CD8-positive, alpha-beta memory T cell (primary cell): ENCODE measurements at places on chromosomes 13 and 19. TPM values are rescaled to one million over a fixed set of nuclear protein-coding genes. Genes with fewer than 3 reads are reported as not detected.

The PRR36 gene
- total RNA-seq, result not detected

The ZNF814 gene
- total RNA-seq, result 38.5 TPM

The POU2F2 gene
- 46.7 TPM for total RNA-seq

The PGLYRP2 gene
- total RNA-seq, result 0.13 TPM

The ZIC5 gene
- total RNA-seq, result not detected

The TMEM190 gene
- total RNA-seq, result not detected

The ZNF99 gene
- total RNA-seq, result not detected

The U2AF2 gene
- 386 TPM for total RNA-seq

The KLK13 gene
- total RNA-seq, result not detected

The FUT6 gene
- total RNA-seq, result not detected
